ENCODE measurements at places on chromosomes 16 and 17. TPM values are rescaled to one million over a fixed set of nuclear protein-coding genes. Genes with fewer than 3 reads are reported as not detected.

The TK1 gene
- 219 TPM for total RNA-seq

The KRTAP2-1 gene
- total RNA-seq, result not detected

The NOXO1 gene
- not detected for total RNA-seq

The CHRNE gene
- total RNA-seq, result under 0.01 TPM

The TTLL6 gene
- not detected for total RNA-seq

The OR4D1 gene
- not detected for total RNA-seq

DNA sequence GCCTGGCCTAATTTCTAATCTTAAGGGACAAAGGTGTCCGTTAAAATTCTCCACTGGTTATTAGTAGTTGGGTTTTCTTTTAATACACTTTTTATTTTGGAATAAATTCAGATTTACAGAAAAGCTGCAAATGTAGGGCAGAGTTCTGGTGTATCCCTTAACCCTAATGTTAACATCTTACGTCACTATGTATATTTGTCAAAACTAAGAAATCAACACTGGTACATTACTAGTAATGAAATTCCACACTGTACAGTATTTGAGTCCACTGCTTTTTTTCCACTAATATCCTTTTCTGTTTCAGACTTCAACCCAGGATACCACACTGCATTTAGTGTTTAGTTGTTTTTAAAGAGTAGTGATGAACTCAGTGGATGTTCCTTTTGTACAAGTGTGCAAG, 18.7 kb upstream of the KPNA2 start:
- DNase-seq, result no peak

DNA sequence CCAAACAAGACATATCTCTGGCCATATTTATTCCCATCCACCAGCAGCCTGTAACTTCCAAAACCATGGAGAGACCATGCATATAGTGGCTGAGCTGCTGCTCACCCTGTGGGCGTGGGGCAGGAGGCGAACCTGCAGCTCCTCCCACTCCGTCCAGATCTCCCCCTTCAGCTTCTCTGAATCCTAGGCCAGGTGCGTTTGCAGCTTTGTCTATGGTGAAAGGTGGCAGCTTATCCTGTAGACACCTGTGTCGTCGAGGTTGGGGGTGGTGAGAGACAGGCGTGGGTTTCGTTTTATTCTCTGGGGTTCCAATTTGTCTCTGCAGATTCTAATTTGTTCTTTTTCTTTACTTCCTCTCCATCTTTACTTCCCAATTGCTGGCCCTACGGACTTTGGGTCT, 9.7 kb upstream of the ANKS4B start:
- DNase-seq, result no peak

GRCh38 chr16:50416388-50416787, 47.6 kb upstream of the BRD7 start:
- DNase-seq, result no peak

GRCh38 chr17:27461192-27461859, 5.1 kb downstream of the KSR1 start:
- DNase-seq, result no peak

DNA sequence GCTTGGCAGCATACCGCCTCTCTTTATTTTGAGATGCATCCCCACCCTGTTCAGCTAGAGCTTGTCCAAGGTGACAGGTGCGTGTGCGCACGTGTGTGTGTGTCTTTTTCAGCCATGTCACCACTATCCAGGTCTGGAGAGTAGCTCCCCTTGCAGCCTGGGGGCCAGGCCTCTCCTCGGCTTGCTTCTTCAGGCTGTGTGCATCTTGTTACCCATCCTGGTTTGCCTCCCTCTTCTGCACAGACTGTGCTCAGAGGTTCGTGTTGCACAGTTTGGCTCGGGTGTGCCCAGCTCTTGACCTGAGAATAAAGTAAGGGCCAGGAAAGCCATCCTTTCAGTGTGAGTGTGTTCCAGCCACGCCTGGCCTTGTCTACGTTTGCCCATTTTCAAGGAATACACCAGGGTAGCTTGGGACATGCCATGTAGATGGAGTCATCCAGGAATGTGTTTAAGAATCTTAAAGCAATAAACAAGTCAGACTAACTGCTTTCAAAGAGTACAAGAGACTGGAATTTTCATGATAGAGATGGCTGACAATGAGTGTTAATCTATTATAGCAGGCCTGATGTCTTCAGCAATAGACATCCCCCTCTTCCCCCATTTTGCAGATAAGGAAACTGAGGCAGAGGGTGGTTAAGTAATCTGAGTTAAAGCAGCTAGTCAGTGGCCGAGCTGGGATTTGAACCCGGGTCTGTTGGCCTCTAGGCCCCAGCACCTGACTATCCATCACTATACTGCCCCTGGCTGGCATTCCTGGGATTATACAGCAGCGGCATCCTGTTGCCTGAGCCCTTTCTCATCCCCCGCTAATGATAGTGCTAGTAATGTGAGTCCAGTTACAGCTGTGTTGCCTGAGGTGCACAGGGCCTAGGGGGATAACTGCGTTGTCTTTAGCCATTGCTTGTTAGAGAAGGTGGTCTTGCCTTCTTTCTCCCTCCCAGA, 77.9 kb downstream of the KSR1 start:
- peak; percentile 98 for DNase-seq

DNA sequence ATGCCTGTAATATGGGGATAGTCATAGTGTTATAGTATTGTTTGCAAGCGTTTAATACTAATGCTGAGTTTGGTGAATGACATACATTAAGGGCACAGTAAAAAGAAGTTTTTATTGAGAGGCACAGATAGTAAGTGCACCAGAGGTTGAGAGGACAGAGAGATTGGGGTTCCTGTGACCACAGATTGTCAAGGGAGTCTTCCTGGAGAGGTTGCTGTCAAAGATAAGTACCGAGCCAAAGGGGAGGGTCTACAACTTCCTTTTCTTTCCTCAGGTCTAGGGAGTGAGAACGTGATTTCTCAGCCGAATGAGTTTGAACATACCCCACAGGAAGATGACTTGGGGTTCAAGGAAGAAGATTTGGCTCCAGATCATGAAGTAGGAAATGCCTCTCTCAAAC, 1.8 kb downstream of the ZNF48 start:
- DNase-seq, result no peak

DNA sequence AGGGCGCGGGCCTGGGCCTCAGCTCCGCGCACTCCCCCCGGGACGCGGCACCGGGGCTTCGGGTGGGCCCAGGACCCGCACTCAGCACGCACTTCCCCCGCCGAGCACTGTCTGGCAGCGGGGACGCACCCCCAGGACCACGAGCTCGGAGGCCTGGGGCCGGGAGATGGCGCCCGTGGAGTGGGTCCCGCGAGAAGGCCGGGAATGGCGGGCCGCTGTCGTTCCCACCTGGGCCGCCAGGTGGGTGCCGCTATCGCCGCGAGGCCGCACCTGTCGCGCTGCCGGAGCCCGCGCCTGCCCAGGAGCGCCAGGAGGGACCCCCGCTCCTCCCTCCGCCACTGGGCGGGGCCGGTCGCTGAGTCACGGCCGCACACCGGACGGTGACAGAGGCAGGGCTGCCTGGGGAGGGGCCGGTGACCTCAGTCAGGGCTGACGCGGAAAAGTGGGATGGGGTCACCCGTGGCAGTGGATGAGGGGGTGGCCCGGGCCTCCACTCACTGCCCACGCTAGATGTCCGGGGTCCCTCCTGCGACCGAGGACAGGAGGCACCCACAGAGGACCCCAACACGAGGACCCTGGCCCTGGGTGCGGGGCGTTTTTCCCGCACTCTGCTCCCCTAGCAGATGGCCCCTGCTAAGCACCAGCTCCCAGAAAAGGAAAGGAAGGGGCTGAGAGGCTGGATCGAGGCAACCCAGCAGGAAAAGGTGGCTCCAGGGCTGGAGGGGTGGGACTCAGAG, 6.9 kb upstream of the ACTG1 start:
- no peak for DNase-seq

DNA sequence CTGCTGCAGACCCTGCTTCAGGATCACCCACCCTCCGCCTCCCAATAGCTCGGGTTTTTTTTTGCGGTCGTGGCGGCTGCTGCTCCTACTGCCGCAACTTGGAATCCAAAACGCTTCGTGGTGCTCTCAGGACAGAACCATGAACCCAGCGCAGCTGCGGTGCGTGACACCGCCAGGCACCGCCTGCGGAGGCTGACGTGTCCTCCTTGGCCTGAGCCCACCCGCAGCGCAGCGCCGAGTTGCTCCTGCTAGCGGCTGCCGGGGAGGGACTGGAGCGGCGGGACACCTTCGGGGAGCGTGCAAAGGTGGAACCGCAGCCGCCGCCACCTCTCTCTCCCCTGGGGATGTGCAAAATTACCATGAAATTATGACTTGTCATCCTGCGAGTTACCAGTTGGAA, 1893.0 kb downstream of the TP53TG3F start:
- no peak for DNase-seq

- peak; percentile 87 for DNase-seq
These were observed 9.7 kb upstream of the ARL2BP start for GRCh38 chr16:57235128-57236021.

GRCh38 chr16:67613808-67614207, 31.1 kb upstream of the CARMIL2 start:
- DNase-seq, result no peak

- DNase-seq, result no peak
These were observed 38.8 kb upstream of the RASL10B start for GRCh38 chr17:35692512-35693210.

GRCh38 chr16:80346111-80346632, 194.6 kb upstream of the DYNLRB2 start:
- no peak for DNase-seq

DNA sequence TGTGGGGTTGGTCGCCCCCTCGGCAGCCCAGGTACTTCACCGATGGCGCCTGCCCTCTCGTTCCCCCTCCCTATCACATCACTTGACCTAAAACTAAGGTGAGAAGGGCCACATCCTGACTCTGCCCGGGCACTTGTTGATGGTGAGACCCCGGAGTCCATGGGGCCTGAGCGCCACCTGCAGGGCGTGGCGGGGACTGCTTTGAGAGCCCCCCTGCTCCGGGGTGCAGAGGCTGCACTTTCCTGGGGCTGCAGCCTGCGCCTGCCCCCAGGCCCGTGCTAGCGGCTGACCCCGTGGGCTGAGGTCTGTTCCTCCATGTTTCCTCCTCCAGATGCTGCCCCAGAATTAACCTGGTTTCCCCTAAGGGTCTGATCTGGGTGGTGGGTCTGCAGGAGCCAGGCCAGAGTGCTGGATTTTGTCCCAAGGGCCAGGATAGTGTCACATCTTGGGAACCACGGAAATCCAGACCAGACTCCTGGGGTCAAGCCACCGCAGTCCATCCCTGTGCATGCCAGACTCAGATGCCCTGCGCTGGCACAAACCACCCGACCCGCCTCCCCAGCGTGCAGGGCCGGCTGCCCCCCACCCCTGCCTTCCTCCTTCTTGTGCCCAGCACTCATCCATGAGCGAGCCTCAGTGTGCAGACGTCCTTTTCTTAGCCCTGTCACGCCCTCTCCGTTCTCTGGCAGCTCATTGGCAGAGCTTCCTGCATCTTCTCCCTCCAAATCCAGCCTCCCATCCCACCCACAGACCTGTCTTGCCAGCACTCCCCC, 2.7 kb downstream of the NDUFAF8 start:
- DNase-seq, result peak; percentile 13

GRCh38 chr17:4043862-4044261, 79.6 kb upstream of the ATP2A3 start:
- no peak for DNase-seq

- DNase-seq, result no peak
These were observed 42.1 kb upstream of the SSTR5 start for GRCh38 chr16:1030473-1030901.

DNA sequence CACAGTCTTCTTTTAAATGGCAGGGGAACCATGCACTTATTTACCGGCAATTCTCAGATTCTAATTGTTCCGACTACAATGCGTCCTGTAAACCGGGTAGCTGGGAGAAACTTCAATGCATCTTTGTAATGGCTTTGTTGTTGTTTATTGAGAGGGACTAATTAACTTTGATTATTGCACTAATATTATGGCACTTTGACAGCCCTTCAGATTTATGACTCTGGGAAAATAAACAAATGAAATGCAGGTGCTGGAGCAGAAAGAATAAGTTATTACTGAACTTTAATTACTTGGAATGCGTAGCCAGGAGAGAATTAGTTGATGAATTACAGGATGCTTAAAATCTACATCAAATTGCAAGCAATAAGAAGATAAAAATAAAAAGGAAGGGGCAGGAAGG, 77.0 kb downstream of the WWOX start:
- no peak for DNase-seq

- peak; percentile 85 for DNase-seq
These were observed 25.2 kb upstream of the CIBAR2 start for GRCh38 chr16:85137323-85138072.

DNA sequence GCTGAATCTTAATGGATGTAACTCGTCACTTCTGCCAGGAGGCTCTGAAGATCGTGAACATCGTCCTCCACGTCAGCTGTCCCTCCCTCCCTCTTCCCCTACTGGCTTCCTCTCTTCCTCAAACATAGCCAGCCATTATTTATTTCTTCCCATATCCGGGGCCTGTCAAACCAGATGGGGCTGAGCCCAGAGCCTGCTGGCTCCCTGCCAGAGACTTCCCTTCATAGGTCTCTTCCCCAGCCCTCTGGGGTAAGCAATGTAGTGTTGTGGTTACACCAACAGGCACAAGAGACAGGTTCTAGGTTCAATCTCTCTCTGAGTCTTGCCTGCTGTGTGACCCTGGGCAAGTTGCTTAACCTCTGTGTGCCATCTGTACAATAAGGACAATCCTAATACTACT, 40.1 kb upstream of the ZFP90 start:
- DNase-seq, result no peak

DNA sequence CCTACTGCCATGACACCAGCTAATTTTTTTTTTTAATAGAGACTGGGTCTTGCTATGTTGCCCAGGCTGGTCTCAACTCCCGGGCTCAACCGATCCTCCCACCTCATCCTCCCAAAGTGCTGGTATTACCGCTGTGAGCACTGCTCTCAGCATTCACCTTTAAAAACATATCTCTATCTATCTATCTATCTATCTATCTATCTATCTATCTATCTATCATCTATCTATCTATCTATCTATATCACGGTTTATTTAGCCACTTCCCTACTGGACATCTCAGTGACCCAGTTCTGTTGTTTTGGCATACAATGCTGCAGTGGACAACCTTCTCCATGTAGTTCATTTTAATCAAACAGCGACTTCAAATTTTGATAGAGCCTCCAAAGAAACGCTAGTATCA, 1.3 kb upstream of the PHAF1 start:
- DNase-seq, result no peak

DNA sequence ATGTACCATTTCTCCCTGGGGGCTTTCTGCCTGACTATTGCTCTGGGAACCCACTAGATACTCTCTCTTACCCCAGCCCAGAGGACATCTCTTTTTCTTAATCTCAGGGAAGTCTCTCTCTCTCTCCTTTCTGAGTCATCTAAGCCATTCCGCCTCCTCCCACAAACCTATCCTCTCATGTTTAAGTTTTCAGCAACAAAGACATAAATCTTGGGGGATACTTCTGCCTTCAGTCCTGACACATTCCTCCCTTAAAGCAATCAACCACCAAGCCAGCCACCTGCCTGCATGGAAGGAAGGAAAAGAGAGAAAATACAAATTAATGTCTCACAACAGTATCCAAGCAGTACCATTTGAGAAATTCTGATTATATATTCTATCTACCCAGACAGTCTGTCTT, 128.8 kb downstream of the HS3ST2 start:
- no peak for DNase-seq

- no peak for DNase-seq
These were observed 17.3 kb downstream of the C17orf100 start for GRCh38 chr17:6668727-6669425.

GRCh38 chr16:3364774-3365427, 9.2 kb downstream of the OR2C1 start:
- peak; percentile 95 for DNase-seq

Data from IMR-90 (cell line).